IPS DF 6.9 (cell line): ENCODE measurements at places on chromosomes 12 and 14.

- DNase-seq: no peak
- no peaks in the 10 kb centered on the region for H3K36me3 ChIP-seq
- H3K4me1 ChIP-seq: no peaks in the 10 kb centered on the region; the same call in 1 of the 2 replicates
- no peaks in the 10 kb centered on the region for H3K27me3 ChIP-seq
- no peak overlapping the region for H3K4me3 ChIP-seq
Observed at GRCh38 chr12:131363393-131363792, 347.5 kb upstream of the SFSWAP start.

- H3K4me1 ChIP-seq: no peaks in the 10 kb centered on the region
- no peaks in the 10 kb centered on the region for H3K36me3 ChIP-seq
- DNase-seq: no peak
- H3K4me3 ChIP-seq: no peak overlapping the region
- H3K27ac ChIP-seq: no peak overlapping the region
Observed at GRCh38 chr14:88941414-88941813, 117.0 kb downstream of the TTC8 start.

DNA sequence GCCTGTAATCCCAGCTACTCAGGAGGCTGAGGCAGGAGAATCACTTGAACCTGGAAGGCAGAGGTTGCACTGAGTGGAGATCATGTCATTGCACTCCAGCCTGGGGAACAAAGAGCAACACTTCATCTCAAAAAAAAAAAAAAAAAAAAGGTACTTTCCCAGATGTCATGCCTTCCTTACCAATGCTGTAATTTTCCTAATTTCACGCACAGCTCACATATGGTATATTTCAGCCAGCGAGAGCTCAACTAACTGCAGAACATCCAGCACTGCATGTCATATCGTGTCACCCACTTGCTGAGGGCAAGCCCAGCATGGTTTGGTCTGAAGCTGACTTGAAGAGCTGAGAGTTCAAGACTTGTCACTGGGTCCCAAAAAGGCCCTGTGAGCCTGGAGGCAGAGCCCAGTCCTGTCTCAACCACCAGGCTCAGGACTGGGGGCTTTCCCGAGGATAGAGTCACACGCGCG is 29.0 kb downstream of the NFKBIA start:
- no peaks in the 10 kb centered on the region for H3K27me3 ChIP-seq
- H3K27ac ChIP-seq: no peak overlapping the region
- no peaks in the 10 kb centered on the region for H3K36me3 ChIP-seq
- no peaks in the 10 kb centered on the region for H3K4me1 ChIP-seq

DNA sequence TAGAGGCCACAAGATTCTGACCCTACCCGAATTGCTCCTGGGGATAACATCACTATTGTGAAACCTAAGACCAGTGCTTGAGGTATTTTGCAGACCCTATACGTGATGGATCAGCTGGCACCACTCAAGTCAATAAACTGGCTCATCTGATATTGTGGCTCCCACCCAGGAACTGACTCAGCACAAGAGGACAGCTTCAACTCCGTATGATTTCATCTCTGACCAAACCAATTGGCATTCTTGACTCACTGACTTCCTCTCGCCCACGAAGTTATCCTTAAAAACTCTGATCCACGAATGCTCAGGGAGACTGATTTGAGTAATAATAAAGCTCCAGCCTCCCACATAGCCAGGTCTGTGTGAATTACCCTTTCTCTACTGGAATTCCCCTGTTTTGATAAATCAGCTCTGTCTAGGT is 1036.1 kb upstream of the TMEM132C start:
- no peak for DNase-seq
- no peaks in the 10 kb centered on the region for H3K27me3 ChIP-seq

- peak overlapping the region; percentile 88; the same call in 1 of the 2 replicates for H3K4me3 ChIP-seq
- peaks cover 2% of the 10 kb centered on the region; the same call in 1 of the 2 replicates for H3K4me1 ChIP-seq
- H3K27ac ChIP-seq: no peak overlapping the region
- H3K27me3 ChIP-seq: no peaks in the 10 kb centered on the region
- no peaks in the 10 kb centered on the region for H3K36me3 ChIP-seq
- no peak for DNase-seq
Observed at GRCh38 chr12:76879710-76880518, 1.1 kb upstream of the CSRP2 start.

DNA sequence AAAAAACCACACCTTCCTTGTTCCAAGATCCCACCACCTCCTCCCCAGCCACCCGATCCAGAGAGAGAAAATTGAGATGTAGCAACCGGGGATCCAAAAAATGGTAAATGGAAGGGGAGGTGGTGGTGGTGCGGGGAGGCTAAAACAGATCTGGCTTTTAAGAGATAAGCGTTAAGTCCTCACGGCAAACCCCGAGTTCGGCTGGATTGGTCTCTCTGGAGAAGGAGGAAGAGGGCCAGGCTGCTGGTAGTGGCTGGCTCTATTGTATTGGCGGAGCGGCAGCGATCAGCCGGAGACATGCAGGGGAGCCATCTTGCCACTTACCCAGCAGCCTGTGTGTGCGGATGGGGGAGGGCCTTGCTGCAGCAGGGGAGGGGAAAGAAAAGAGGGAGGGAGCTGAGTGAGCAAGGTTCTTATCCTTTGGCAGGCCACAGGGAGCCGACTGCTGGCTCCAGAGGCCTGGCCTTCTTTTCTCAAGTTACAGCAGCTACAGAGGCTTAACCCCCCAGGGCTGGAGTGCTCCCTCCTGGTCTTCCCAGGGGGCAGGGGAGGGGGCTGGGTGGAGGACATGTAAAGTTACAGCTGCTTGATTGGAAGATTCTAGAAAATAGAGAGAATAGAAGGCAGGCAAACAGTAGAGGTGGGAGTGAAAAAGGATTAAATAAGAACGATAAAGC is 14.1 kb upstream of the CDH24 start:
- H3K27me3 ChIP-seq: no peaks in the 10 kb centered on the region
- no peak for DNase-seq

GRCh38 chr12:91098461-91098860 is 12.8 kb downstream of the LUM start:
- no peaks in the 10 kb centered on the region for H3K36me3 ChIP-seq
- DNase-seq: no peak
- no peaks in the 10 kb centered on the region for H3K27me3 ChIP-seq
- H3K4me3 ChIP-seq: no peak overlapping the region
- no peak overlapping the region for H3K27ac ChIP-seq

DNA sequence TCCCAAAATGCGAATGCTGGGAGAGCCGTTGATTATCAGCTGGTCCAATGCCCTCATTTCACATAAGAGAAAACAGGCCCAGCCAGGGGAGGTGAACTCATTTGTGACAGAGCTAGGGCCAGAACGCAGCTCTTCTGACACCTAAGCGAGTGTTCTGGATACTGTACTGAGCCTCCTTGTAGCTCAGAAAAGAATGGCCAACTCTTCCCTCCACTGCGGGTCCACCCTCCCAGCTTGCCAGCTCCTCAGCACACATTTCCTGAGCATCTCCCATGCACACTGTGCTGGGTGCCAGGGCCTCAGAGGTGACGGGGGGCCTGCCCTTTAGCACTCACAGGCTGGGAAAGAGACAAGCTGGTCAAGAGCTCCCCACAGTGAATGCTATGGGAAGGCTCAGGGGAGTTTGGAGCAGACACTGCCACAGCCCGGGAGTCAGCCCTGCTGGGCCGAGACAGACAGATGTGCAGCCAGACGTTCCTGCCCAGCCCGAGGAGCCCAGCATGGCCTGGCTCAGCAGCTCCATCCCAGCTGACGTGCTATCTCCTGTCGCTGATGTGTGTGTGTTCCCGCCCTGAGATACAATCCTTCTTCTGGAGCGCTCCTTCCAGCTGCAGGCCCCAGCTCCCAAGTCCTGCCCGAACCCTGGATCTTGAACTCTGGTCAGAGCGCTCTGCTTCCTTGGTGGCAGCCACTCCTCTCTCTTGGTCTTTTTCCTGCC is 3.5 kb downstream of the CMTM5 start:
- no peaks in the 10 kb centered on the region for H3K27me3 ChIP-seq
- H3K27ac ChIP-seq: no peak overlapping the region
- H3K36me3 ChIP-seq: no peaks in the 10 kb centered on the region
- DNase-seq: no peak
- H3K4me3 ChIP-seq: no peak overlapping the region

DNA sequence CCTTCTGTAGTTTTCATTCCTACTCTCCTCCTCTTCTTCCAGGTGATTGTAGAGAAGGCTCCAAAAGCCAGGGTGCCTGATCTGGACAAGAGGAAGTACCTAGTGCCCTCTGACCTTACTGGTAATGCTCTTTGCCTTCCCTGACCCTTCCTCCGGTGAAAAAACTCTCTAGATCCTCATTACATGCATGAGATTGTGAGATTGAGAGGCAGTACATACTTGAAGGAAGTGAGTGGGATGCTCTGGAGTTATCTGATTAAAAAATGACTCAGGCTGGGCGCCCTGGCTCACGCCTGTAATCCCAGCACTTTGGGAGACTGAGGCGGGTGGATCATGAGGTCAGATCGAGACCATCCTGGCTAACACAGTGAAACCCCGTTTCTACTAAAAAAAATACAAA is 5.3 kb downstream of the GABARAPL1 start:
- H3K27me3 ChIP-seq: no peaks in the 10 kb centered on the region
- DNase-seq: no peak
- H3K36me3 ChIP-seq: peaks cover 19% of the 10 kb centered on the region; the same call in 1 of the 2 replicates

- H3K36me3 ChIP-seq: peaks cover 16% of the 10 kb centered on the region; the same call in 1 of the 2 replicates
- no peak for DNase-seq
- H3K4me3 ChIP-seq: peak overlapping the region; percentile 34; the same call in 1 of the 2 replicates
- H3K27ac ChIP-seq: no peak overlapping the region
- H3K27me3 ChIP-seq: no peaks in the 10 kb centered on the region
Observed at GRCh38 chr12:55745361-55746173, 2.6 kb downstream of the GDF11 start.

- DNase-seq: no peak
- H3K36me3 ChIP-seq: no peaks in the 10 kb centered on the region
- no peak overlapping the region for H3K4me3 ChIP-seq
- H3K27me3 ChIP-seq: no peaks in the 10 kb centered on the region
Observed at GRCh38 chr12:68367116-68367515, 35.0 kb upstream of the MDM1 start.

DNA sequence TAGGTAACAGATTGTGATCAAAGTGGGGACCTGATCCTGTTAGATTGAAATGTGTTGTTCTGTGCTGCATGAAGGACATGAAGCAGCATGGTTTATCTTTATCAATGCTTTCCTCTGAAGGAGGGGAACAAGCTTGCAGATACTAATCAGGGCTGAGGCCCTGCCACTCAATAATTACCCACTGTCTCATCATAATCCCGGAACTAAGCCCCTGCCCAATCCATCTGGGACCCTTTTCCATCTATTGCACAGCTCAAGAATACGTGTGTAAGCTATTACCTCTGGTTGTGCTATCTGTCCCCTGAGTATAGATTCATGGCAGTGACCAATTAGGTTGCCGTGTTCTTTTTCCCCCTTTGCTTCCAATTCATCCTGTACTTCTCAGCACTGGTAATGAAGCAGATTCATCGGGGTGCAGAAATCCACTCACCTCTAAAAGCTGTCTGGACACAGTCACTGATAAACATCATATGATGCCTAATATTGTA is 67.8 kb downstream of the OTX2 start:
- H3K4me3 ChIP-seq: no peak overlapping the region
- no peaks in the 10 kb centered on the region; the same call in 1 of the 2 replicates for H3K4me1 ChIP-seq
- no peaks in the 10 kb centered on the region for H3K36me3 ChIP-seq
- no peak for DNase-seq

GRCh38 chr12:93466625-93467350 is 526 bp upstream of the MRPL42 start:
- no peak overlapping the region; the same call in 1 of the 2 replicates for H3K4me3 ChIP-seq
- no peaks in the 10 kb centered on the region; the same call in 1 of the 2 replicates for H3K36me3 ChIP-seq
- no peaks in the 10 kb centered on the region for H3K27me3 ChIP-seq
- H3K4me1 ChIP-seq: no peaks in the 10 kb centered on the region

DNA sequence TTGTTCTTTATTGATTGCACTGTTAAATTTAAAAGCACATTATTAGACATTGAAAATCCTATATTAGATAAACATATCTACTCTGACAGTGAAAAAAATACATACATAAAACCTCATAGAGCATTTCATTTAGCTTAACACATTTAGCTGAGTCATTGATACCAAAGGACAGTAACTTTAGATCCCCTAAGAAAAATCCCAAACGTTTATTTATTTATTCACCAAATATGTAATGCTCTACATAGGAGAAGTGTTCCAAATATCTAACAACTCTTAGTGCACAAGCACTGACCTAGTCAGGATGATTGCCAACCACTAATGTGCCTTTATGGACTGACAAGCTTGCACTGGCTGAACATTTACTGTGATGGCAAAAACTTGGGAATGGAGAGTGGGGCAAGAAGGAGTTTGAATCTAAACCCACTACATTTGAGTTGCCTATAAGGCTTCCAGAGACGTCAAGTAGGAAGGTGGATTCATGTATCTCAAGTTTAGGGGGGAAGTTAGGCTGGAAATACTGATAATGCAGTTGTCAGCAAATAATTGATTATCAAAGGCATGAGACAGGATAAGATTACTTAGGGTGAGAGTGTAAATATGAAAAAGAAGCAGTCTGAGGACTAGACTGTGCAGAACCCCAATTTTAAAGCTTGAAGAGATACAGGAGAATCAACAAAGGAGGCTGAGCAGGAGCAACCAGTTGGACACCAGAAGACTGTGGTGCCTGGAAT is 156.4 kb downstream of the PLCZ1 start:
- no peaks in the 10 kb centered on the region for H3K4me1 ChIP-seq
- H3K4me3 ChIP-seq: no peak overlapping the region
- H3K27ac ChIP-seq: no peak overlapping the region

- H3K36me3 ChIP-seq: no peaks in the 10 kb centered on the region
- no peak overlapping the region for H3K27ac ChIP-seq
- no peaks in the 10 kb centered on the region for H3K27me3 ChIP-seq
- no peak overlapping the region for H3K4me3 ChIP-seq
Observed at GRCh38 chr12:78951803-78952551, 87.4 kb downstream of the SYT1 start.

DNA sequence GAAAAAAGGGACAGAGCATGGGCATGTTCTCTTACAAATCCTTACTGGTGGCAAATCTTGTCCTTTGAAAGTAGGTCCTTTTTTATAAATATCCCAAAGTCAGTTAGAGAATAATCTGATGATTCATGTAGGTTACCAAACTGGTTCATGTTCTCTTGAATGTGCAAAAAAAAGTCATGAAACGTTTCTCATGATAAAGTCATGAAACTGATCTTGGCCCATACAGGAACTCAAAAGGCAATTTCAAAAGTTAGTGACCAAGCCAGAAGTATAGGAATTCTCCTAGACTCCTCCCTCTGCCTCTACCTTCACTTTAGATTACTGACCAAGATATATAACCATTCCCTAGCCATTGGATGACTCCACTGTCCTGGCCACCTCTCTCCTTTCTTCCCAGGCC is 27.3 kb upstream of the SPTSSA start:
- no peak overlapping the region for H3K27ac ChIP-seq
- no peaks in the 10 kb centered on the region for H3K36me3 ChIP-seq
- no peak overlapping the region for H3K4me3 ChIP-seq

DNA sequence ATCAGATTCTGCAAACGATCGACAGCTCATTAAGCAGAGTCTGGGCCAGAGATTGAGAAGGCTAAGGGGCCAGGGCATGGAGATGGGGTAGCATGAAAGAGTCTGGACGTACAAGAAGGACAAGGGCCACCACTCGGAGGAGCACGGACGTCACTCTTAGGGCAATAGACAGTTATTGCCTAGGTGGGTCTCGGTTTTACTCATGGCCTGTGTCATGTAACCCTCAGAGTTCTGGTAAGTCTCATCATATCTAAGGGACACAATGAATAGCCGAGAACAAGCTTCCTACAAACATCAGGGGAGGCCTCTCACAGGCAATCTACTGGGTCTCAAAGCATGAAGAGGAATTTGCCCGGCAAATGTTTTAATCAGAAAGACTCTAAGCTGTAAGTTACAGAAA is 30.4 kb upstream of the ITPK1 start:
- H3K36me3 ChIP-seq: no peaks in the 10 kb centered on the region
- no peak for DNase-seq
- no peak overlapping the region for H3K27ac ChIP-seq
- no peaks in the 10 kb centered on the region for H3K4me1 ChIP-seq
